ENCODE measurements at places on chromosomes 6 and 20. TPM values are rescaled to one million over a fixed set of nuclear protein-coding genes. Genes with fewer than 3 reads are reported as not detected.

TXLNB gene
- total RNA-seq, result 2.0 TPM

CLPSL2 gene
- total RNA-seq, result not detected

CCM2L gene
- total RNA-seq, result 3.8 TPM

WFDC10B gene
- total RNA-seq, result not detected

COL10A1 gene
- total RNA-seq, result not detected

ARHGAP18 gene
- 63.3 TPM for total RNA-seq

HTR1E gene
- total RNA-seq, result not detected

SIRPB2 gene
- total RNA-seq, result 19.7 TPM

- no peak overlapping the region for H3K27ac ChIP-seq
- no peak overlapping the region for H3K4me3 ChIP-seq
- no peaks in the 10 kb centered on the region for H3K27me3 ChIP-seq
- no peaks in the 10 kb centered on the region for H3K36me3 ChIP-seq
Observed at GRCh38 chr6:122052346-122052900, 347.0 kb upstream of the HSF2 start.

- H3K27ac ChIP-seq, result no peak overlapping the region
- no peaks in the 10 kb centered on the region for H3K36me3 ChIP-seq
- no peak for DNase-seq
- H3K4me3 ChIP-seq, result no peak overlapping the region
- H3K27me3 ChIP-seq, result no peaks in the 10 kb centered on the region
- no peaks in the 10 kb centered on the region for H3K4me1 ChIP-seq
Observed at GRCh38 chr20:17407550-17407949, 123.6 kb downstream of the BFSP1 start.

DNA sequence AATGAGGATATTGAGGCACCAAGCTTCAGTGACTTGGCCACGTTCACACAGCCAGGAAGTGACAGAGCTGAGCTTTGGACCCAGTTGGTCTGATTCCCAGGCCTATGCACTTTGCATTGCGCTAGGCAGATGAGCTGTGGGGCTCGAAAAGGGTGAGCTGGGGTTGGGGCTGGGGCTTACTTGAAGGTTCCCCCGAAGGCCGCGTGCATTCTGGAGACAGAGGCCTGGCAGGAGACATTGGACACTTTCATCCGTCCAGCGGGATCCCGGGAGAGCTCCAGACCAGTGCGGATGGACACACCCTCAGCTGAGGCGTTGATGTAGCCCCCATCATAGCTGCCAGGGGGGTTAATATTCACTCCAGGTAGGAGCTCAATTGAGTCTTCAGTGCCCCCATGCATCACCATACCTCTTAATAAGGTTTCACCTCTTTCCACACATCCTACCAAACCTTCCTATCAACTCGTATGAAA is 2.6 kb downstream of the PLTP start:
- no peak overlapping the region for H3K4me3 ChIP-seq
- no peak for DNase-seq
- no peaks in the 10 kb centered on the region for H3K27me3 ChIP-seq
- H3K4me1 ChIP-seq, result peaks cover 17% of the 10 kb centered on the region
- peak overlapping the region; percentile 67 for H3K27ac ChIP-seq
- no peaks in the 10 kb centered on the region for H3K36me3 ChIP-seq

DNA sequence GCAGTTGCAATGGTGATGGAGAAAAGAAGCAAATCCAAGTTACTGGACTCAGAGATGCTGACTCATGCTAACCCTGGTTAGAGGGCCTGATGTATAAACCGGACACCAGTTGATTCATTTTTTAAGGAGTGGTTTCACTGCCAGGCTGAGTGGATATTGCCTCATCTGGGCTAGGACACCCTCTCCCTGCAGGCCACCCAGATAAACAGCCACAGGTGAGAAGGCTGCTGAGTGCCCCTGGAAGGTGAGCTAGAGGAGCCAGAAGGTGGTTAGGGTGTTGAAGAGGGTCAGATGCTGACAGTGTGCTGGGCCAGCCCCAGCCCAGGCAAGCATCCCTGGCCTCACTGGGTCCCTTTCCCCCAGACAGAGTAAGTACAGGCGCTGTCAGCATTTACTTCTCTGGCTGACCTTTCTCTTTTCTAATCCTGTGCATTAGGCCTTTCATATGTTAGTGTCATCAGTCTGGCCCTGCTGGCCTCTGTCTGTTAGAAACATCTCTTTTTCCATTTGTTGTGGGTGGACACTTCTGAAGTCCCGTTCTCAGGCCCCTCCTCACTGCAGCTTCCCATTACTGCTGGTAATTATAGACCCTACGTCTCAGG is 13.5 kb downstream of the EPB41L1 start:
- no peaks in the 10 kb centered on the region for H3K36me3 ChIP-seq
- H3K4me1 ChIP-seq, result peaks cover 63% of the 10 kb centered on the region
- H3K4me3 ChIP-seq, result no peak overlapping the region

DNA sequence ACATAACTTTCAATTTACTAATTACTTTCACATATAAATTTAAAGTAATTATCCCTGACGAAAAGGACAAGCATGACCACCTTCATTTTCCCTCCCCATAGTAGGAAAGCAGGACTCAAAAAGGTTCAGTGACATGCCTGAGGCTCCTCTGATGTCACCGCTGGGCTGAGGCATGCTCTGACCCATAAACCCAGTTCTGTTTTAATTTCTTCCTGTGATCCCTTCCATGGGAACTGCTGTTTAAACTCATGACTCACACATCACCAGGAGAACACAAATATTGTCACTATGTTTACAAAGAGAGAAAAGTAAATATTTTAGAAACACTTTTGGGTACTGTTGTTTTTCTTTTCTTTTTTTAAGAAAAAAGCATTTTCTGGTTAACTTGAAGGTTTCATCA is 38.0 kb upstream of the NR2E1 start:
- DNase-seq, result peak; percentile 12
- H3K36me3 ChIP-seq, result no peaks in the 10 kb centered on the region
- H3K27ac ChIP-seq, result no peak overlapping the region
- H3K4me3 ChIP-seq, result no peak overlapping the region
- peaks cover 16% of the 10 kb centered on the region for H3K27me3 ChIP-seq

DNA sequence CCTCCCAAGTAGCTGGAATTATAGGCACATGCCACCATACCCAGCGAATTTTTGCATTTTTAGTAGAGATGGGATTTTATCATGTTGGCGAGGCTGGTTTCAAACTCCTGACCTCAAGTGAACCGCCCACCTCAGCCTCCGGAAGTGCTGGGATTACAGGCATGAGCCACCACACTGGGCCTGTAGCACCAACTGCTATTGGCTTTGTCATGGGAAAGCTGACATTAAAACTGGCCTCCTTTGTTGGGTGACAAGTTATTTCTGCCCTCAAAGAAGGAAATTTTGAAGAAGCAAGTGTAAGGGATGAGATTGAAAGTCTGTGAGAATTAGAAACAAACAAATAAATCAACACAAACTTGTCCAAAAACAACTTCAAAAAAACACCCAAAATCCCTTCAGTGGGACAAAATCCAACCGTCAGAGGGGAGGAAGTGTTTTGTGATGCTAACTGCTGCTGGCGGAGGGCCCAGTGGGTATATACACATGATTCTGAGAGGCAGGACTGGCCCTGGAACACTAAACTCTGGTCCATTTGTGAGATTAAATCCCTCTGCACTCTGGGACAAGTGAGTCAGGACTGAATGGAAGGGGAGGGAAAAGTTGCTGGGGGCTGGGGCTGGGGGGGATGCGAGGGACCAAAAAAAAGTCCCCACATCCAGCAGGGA is 87.5 kb upstream of the NAA20 start:
- no peaks in the 10 kb centered on the region for H3K27me3 ChIP-seq
- H3K36me3 ChIP-seq, result no peaks in the 10 kb centered on the region
- no peak overlapping the region for H3K27ac ChIP-seq
- H3K4me1 ChIP-seq, result peaks cover 20% of the 10 kb centered on the region
- DNase-seq, result no peak

DNA sequence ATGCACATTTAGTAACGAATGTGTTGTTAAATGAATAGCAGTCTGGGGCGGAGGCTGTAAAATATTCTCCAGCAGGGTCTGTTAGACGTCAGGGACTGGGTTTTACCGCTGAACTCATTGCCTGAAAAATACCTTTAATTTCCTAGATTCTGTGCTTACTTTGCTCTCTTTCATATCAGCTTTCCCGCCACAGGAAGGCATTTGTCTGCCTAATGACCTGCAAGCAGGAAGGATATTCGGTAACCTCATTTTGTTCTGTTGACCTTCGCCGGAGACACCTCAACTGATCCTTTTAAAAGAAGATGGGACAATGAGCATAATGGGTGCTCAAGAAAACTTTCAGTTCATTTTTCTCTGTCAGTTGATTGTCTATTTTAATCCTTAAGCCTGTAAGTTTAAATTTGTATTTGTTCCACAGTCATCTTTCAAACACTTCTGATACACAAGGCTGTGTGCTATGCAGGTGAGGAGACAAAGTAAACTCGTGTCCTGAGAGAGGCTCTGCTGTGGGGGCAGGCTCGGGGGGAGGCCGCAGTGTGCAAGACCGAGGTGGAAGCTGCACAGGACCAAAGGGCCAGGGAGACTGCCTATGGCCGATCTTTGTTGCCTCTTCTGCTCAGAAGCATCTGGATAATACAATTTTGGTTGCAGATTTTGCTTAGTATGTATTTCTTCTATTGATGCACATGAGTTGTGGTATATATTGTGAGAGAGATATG is 27.4 kb upstream of the SIM1 start:
- H3K4me1 ChIP-seq, result no peaks in the 10 kb centered on the region
- DNase-seq, result no peak
- H3K4me3 ChIP-seq, result no peak overlapping the region
- H3K36me3 ChIP-seq, result no peaks in the 10 kb centered on the region
- H3K27ac ChIP-seq, result no peak overlapping the region
- no peaks in the 10 kb centered on the region for H3K27me3 ChIP-seq

DNA sequence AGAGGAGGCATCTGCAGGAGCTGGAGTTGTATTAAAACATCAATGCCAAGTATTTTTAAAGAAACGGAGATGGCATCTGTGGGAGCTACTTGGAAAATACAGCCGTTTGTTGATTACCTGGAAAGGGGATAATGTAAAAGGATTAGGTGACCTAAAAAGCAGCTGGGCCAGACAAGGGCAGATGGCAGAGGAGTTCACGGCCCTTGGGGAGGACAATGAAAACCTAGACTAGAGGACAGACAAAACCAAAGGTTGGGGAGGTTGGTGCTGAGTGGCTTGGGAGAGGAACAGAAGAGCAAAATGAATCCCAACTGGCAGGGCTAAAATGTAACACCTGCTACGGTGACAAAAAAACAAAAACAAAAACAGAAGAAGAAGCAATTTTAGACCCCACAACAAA is 260.5 kb upstream of the JARID2 start:
- DNase-seq, result no peak
- no peaks in the 10 kb centered on the region for H3K27me3 ChIP-seq
- no peaks in the 10 kb centered on the region for H3K36me3 ChIP-seq
- no peak overlapping the region for H3K27ac ChIP-seq
- H3K4me3 ChIP-seq, result no peak overlapping the region

DNA sequence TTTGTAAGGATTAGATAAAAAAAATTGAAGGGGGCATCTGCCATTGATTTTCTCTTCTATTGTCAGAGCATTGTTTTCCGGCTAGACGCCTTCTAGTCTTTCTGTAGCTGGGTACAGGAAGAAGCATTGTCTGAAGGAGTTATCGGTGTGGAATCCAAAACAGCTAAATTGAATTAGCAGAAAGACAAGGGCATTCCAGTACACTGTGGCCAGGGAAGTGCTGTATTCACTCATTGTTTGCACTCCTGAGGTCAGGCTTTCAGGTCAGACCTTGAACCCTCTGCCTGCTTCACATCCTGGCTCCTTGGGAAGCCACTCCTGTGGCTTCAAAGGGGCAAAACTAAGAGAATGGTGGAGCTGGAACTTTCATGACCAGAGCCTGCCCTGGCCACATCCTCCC is 81.1 kb upstream of the SNAP25 start:
- no peak overlapping the region for H3K27ac ChIP-seq
- H3K27me3 ChIP-seq, result no peaks in the 10 kb centered on the region
- no peak overlapping the region for H3K4me3 ChIP-seq
- no peaks in the 10 kb centered on the region for H3K4me1 ChIP-seq
- DNase-seq, result no peak

DNA sequence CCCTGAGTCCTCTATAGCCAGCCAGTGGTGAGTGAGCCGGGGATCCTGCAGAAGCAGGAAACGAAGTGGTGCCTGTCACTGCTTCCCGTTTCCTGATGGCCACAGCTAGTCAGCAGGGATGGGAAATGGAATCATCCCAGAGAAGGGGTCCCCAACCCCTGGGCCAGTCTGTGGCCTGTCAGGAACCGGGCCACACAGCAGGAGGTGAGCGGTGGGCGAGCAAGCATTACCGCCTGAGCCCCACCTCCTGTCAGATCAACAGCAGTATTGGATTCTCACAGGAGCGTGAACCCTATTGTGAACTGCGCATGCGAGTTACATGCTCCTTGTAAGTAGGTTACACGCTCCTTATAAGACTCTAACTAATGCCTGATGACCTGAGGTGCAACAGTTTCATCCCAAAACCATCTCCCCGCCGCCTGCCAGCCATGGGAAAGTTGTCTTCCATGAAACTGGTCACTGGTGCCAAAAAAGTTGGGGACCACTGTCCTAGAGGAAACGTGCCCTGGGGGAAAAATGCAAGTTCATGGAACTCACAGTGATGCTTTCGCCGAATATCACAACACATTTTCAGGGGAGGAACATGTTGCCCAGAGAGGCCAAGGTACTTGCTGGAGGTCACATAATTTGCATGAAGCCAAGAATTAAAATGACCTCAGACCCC is 113.8 kb downstream of the JPH2 start:
- H3K27ac ChIP-seq, result no peak overlapping the region
- H3K4me3 ChIP-seq, result no peak overlapping the region
- peak; percentile 10 for DNase-seq
- no peaks in the 10 kb centered on the region for H3K27me3 ChIP-seq
- no peaks in the 10 kb centered on the region for H3K4me1 ChIP-seq

DNA sequence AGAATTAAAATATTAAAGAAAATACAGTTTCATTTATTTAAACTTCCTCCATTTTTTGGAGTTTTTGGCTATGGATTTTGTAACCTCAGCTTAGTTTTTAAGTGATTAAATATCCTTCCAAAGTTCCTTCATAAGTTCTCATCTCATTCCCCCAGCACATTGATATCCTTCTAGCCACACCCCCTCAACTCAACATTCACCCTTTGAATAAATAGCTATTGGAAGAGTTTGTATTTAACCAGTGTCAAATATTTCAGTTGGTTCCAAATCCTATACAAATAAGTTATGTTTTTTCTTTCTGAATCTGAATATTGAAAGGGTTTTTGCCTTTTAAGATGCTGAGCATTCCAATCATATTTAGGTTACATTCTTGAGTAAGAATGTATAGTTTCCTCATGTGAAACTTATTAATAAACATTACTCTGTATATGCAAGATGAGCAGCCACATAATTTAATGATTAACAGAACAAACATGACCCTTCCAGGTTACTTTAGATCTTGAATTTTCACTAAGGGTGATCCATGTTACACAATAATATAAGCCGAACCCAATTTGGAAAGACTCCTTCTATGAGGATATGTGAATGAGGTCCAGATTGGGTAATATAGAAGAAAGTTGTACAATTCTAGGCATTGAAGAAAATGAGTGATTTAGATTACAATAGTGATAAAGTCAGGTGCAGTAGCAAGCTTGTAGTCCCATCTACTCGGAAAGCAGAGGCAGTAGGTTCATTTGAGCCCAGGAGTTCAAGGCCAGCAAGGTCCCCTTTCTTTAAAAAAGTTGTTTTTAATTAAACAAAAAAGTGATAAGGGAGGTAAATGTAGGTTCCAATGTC is 13.6 kb downstream of the GLYATL3 start:
- no peak overlapping the region for H3K27ac ChIP-seq
- H3K4me1 ChIP-seq, result no peaks in the 10 kb centered on the region
- no peaks in the 10 kb centered on the region for H3K27me3 ChIP-seq
- no peaks in the 10 kb centered on the region for H3K36me3 ChIP-seq
- no peak overlapping the region for H3K4me3 ChIP-seq
- DNase-seq, result no peak
